Caco-2 (cell line): ENCODE measurements at places on chromosomes 16 and 17.

DNA sequence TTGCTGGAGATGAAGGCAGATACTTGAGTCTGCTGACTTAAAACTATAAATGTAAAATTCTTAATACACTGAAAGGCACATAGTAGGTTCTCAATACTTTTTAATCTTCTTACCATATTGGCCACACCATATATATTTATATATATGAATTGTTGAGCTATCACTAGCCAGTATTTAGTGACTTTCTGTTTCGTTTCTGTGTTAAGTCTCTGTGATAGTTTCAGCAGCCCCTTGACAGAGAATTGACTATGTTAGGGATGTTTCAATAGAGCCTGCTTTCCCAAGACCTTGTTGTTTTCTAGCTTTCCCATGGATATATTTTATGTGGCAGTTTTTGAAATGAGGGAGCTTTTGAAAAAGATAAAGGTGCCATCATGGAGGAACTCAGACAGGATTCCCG lies 206.5 kb upstream of the GOT2 start:
- no peak overlapping the region for H3K27ac ChIP-seq
- H3K4me1 ChIP-seq, result no peaks in the 10 kb centered on the region
- DNase-seq, result no peak
- H3K36me3 ChIP-seq, result no peaks in the 10 kb centered on the region
- H3K27me3 ChIP-seq, result no peaks in the 10 kb centered on the region; the same call in 1 of the 2 replicates

- H3K36me3 ChIP-seq, result no peaks in the 10 kb centered on the region
- H3K4me3 ChIP-seq, result no peak overlapping the region
- H3K27ac ChIP-seq, result no peak overlapping the region
- no peak for DNase-seq
Observed at GRCh38 chr17:35414247-35414646, 18.1 kb downstream of the SLFN12 start.

GRCh38 chr16:57341062-57341440 lies 17.5 kb upstream of the CCL22 start:
- no peak overlapping the region for H3K27ac ChIP-seq
- no peak overlapping the region for H3K4me3 ChIP-seq
- no peaks in the 10 kb centered on the region for H3K4me1 ChIP-seq
- no peak for DNase-seq

GRCh38 chr16:50244140-50244503 lies 22.2 kb upstream of the ADCY7 start:
- no peak for DNase-seq
- H3K36me3 ChIP-seq, result no peaks in the 10 kb centered on the region
- H3K4me3 ChIP-seq, result no peak overlapping the region
- no peak overlapping the region for H3K27ac ChIP-seq

GRCh38 chr17:66957951-66958579 lies 6.4 kb upstream of the CACNG4 start:
- H3K27me3 ChIP-seq, result no peaks in the 10 kb centered on the region
- H3K4me3 ChIP-seq, result no peak overlapping the region
- no peak for DNase-seq
- H3K4me1 ChIP-seq, result peaks cover 47% of the 10 kb centered on the region

GRCh38 chr16:10136916-10137315 lies 45.3 kb downstream of the GRIN2A start:
- H3K4me1 ChIP-seq, result no peaks in the 10 kb centered on the region; the same call in 1 of the 2 replicates
- no peak overlapping the region for H3K27ac ChIP-seq
- H3K4me3 ChIP-seq, result no peak overlapping the region
- no peak for DNase-seq

GRCh38 chr17:45871718-45872117 lies 22.6 kb upstream of the MAPT start:
- H3K36me3 ChIP-seq, result no peaks in the 10 kb centered on the region
- H3K4me1 ChIP-seq, result no peaks in the 10 kb centered on the region

GRCh38 chr16:87806261-87806640 lies 40.5 kb upstream of the KLHDC4 start:
- H3K4me3 ChIP-seq, result peak overlapping the region; percentile 16
- no peaks in the 10 kb centered on the region for H3K36me3 ChIP-seq
- H3K4me1 ChIP-seq, result peaks cover 18% of the 10 kb centered on the region
- peak overlapping the region; percentile 97 for H3K27ac ChIP-seq
- no peak for DNase-seq

DNA sequence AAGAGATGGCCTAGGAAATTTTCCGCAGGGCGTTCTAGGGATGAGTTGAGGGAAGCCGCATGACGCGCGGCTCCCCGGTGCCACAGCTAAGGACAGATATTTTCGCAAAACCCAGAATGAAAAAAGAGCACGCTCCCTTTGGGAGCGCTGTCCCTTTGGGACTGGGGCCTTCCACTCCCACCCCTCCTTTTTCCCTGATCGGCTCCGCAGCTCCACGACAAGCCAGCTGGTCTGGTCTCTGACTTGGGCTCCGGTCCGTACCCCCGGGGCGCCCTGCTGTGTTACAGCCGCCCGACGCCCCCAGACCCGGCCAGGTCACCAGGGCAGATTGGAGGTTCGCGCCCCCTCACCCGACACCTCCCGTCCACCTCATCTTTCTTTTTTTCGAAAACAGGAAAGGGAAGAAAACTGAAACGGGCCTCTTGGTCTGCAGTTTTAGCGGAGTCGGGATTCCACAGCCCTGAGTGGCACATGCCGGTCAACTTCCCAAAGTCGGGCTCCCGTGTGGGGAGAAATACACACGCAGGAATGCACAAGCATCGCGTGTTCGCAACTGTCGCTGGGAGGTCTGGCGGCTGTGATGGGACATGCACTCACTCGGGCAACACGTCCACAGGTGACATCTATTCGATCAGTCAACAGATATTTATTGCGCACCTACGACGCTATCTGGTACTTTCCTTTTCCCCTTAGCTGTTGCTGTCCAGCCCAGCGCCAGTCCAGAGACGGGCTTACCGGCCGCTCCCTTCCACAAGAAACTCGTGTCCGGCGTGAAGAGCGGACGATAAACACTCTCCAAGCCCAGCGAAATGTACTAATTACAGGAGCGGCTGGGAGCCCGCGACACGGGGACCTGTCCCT lies 3.9 kb upstream of the SOX9 start:
- no peaks in the 10 kb centered on the region for H3K27me3 ChIP-seq
- H3K4me1 ChIP-seq, result peaks cover 4% of the 10 kb centered on the region; the same call in 1 of the 2 replicates
- no peaks in the 10 kb centered on the region for H3K36me3 ChIP-seq
- H3K4me3 ChIP-seq, result no peak overlapping the region
- DNase-seq, result no peak

- H3K27ac ChIP-seq, result peak overlapping the region; percentile 93
- H3K4me3 ChIP-seq, result peak overlapping the region; percentile 44
- H3K4me1 ChIP-seq, result peaks cover 10% of the 10 kb centered on the region
Observed at GRCh38 chr17:27333410-27333980, 39.6 kb downstream of the WSB1 start.

DNA sequence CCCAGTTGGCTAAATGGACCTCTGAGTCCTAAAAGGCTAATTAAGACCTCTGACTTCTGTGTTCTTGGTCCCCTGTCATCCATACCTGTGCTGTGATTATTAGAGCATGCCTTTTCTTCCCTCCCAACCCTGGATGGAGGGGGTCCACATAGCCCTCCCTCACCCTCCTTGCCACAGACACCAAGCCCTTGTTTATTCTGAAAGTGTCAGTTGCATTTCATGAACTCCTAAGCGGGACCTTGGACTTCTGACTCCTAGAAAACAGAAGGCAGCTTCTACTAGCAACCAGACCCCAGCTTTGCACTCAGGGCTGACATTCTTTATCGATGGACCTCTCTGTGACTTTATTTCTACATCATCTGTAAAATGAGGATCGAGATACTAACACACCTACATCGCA lies 33.4 kb upstream of the GOSR2 start:
- H3K36me3 ChIP-seq, result no peaks in the 10 kb centered on the region
- no peak overlapping the region for H3K4me3 ChIP-seq
- H3K27me3 ChIP-seq, result no peaks in the 10 kb centered on the region
- no peak for DNase-seq

DNA sequence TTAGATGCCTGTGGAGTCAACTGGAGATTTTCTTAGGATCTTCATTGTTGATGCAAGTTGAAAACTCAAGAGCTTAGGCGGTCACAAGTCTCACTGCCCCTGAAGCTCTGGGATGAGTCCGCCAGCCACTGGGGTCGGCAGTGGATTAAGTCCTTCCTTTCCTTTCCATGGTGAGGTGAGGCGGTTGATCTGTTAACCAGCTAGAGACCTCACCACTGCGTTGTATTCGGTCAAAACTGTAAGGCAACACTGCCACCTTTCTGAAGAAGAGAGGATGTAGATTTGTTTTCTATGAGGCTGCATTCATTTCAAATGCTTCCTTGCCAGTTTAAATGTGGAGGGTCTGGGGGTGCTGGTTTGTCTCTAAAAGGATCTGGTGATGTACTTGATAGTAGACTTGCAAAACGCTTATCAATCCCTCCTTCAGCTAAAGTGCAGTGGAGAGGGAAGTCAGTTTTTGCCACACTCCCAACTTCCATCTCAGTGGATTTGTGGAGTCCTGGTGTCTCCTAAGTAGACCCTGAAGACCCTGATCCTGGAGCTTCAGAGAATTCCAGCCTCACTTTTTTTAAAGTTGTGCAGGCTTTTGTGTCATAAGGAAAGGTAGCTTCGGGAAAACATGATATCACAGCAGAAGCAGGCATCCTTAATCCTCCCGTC lies 1.7 kb downstream of the MYOCD start:
- H3K27me3 ChIP-seq, result no peaks in the 10 kb centered on the region
- H3K27ac ChIP-seq, result no peak overlapping the region
- H3K4me1 ChIP-seq, result no peaks in the 10 kb centered on the region
- no peak overlapping the region for H3K4me3 ChIP-seq
- no peaks in the 10 kb centered on the region for H3K36me3 ChIP-seq
- peak; percentile 42 for DNase-seq

GRCh38 chr17:55986817-55987216 lies 166.5 kb upstream of the ANKFN1 start:
- H3K4me3 ChIP-seq, result no peak overlapping the region
- H3K36me3 ChIP-seq, result no peaks in the 10 kb centered on the region
- H3K4me1 ChIP-seq, result no peaks in the 10 kb centered on the region
- H3K27me3 ChIP-seq, result no peaks in the 10 kb centered on the region; the same call in 1 of the 2 replicates
- H3K27ac ChIP-seq, result no peak overlapping the region
- DNase-seq, result no peak

- peak overlapping the region; percentile 90 for H3K27ac ChIP-seq
- H3K4me3 ChIP-seq, result no peak overlapping the region
- DNase-seq, result no peak
- no peaks in the 10 kb centered on the region for H3K36me3 ChIP-seq
- no peaks in the 10 kb centered on the region for H3K27me3 ChIP-seq
Observed at GRCh38 chr17:17536702-17537101, 40.5 kb upstream of the RASD1 start.

GRCh38 chr17:55969562-55970324 lies 183.5 kb upstream of the ANKFN1 start:
- H3K36me3 ChIP-seq, result no peaks in the 10 kb centered on the region
- H3K27me3 ChIP-seq, result peaks cover 1% of the 10 kb centered on the region
- no peak for DNase-seq
- H3K4me1 ChIP-seq, result no peaks in the 10 kb centered on the region
- no peak overlapping the region for H3K27ac ChIP-seq
- no peak overlapping the region for H3K4me3 ChIP-seq

GRCh38 chr17:65231662-65232335 lies 94.6 kb downstream of the RGS9 start:
- H3K27ac ChIP-seq, result no peak overlapping the region
- no peaks in the 10 kb centered on the region for H3K27me3 ChIP-seq
- DNase-seq, result peak; percentile 65
- peaks cover 15% of the 10 kb centered on the region for H3K4me1 ChIP-seq
- H3K36me3 ChIP-seq, result no peaks in the 10 kb centered on the region

GRCh38 chr17:40466298-40466971 lies 23.2 kb downstream of the IGFBP4 start:
- H3K36me3 ChIP-seq, result no peaks in the 10 kb centered on the region
- no peaks in the 10 kb centered on the region for H3K4me1 ChIP-seq
- no peaks in the 10 kb centered on the region for H3K27me3 ChIP-seq
- no peak for DNase-seq
- no peak overlapping the region for H3K4me3 ChIP-seq

- H3K4me1 ChIP-seq, result peaks cover 29% of the 10 kb centered on the region
- no peak overlapping the region for H3K4me3 ChIP-seq
- H3K36me3 ChIP-seq, result 0 out of 2 replicates have a peak, but pooled peaks cover 1% of the 10 kb centered on the region
- no peaks in the 10 kb centered on the region for H3K27me3 ChIP-seq
- H3K27ac ChIP-seq, result no peak overlapping the region
Observed at GRCh38 chr16:75025761-75026160, 26.9 kb downstream of the ZNRF1 start.

- no peak overlapping the region for H3K4me3 ChIP-seq
- H3K27me3 ChIP-seq, result no peaks in the 10 kb centered on the region
- H3K4me1 ChIP-seq, result no peaks in the 10 kb centered on the region
- H3K27ac ChIP-seq, result no peak overlapping the region
- no peak for DNase-seq
Observed at GRCh38 chr16:84278968-84279367, 15.7 kb upstream of the WFDC1 start.

DNA sequence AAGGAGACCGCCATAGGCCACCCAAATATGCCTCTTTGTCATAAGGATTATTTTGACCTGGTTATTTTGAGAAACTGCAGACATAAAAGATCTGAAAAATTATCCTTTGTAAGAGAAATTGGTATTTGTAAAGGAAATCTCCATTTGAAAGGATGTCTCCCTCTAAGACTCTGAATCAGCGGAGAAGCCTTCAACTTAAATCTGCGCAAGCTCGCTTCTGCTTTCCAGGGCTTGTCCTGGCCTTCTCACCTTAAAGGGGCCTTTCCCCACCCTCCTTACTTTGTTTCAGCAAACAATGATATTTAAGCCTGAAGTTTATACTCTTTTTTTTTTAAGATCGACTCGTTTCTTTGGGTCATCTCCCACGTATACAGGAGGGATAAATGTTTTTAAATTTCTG lies 34.5 kb downstream of the HSBP1 start:
- no peak for DNase-seq
- H3K27me3 ChIP-seq, result no peaks in the 10 kb centered on the region
- no peaks in the 10 kb centered on the region for H3K4me1 ChIP-seq
- no peak overlapping the region for H3K27ac ChIP-seq
- H3K4me3 ChIP-seq, result no peak overlapping the region

GRCh38 chr17:48310748-48311213 lies 119.2 kb downstream of the SKAP1 start:
- H3K27me3 ChIP-seq, result no peaks in the 10 kb centered on the region
- H3K36me3 ChIP-seq, result no peaks in the 10 kb centered on the region
- H3K4me1 ChIP-seq, result peaks cover 18% of the 10 kb centered on the region
